ENCODE measurements at places on chromosomes 1 and 21.

DNA sequence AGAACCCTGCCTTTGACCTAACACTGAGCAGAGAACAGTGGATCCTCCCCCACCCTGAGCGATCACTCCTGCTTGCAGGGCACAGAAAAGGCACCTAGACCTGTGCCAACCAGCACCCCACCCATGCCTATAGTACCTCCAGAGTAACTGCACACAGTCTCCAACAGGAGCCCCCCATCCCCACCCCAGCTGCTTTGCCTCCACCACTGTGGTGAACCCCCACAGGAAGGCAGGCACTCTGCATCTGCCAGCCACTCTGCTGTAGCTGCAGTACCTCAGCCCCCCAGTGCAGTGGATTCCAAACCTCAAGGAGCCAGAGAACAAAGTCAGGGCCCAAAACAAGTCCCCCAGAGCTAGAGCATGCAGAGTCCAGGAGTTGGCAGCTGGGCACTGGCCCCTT is 10.7 kb downstream of the SPATC1L start:
- no peak for DNase-seq

GRCh38 chr1:184971522-184972265 is 2.6 kb downstream of the NIBAN1 start:
- DNase-seq: no peak

GRCh38 chr1:228861832-228862180 is 126.5 kb downstream of the RHOU start:
- no peak for DNase-seq

DNA sequence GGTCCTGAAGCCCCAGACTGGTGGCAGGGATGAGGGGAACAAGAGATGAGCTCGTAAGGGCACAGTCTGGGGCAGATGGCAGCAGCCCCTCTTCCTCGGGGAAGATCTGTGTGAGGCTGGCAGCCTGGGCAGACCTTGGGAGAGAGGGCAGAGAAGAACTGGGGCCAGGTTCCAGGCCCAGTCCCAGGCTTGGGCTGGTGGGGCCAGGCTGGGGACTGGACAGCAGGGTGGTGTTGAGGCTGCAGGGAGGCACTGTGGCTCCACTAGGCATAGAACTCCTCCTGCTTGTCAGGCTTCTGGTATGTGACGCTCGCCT is 35.7 kb downstream of the SDC3 start:
- peak; percentile 42 for DNase-seq

DNA sequence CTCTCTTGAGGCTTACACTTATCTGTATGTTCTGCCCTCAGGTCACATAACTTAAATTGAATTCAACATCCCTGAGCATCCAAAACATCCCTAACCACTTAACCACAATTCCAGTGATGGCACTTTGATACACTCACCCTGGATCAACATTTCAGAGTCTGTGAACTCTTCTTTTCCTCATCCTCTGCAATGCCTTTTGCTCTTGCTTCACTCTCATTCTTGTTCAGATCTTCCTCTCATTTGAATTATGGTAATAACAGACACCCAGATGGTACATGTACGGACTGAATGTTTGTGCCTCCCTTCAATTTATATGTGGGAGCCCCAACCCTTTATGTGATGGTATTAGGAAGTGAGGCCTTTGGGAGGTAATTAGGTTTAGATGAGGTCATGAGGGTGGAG is 33.4 kb downstream of the PTGER3 start:
- DNase-seq: no peak

DNA sequence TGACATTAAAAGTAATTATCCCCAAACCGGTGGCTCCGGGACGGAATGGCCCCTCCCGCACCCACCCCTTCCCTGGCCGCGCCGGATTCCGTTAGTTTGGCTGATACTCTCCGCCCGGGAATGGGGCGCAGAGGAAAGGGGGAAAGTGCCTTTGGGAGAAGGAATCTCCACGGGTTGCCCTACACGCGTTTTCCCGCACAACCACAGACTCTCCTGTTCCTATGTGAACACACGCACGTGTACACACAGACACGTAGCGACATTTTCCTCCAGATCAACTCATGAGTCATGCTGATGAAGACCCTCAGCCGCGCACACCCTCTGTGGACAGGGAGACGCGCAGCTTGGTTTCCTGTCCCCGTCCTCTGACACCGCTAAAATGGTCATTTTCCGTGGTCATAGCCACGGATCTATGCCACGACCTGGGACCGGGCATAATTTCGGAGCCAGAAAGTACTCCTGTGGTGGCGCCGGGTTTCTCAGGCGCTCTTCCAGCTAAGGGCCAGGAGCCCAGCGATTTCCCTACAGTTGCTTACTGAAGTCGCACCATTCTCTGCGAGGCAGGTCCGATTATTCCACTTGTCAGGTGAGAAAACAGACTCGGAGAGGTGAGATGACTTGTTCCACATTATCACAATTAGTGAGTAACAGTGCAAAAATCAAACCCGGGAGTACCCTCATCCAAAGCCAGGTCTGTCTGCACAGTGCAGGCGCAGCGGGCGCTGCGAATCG is 4.0 kb upstream of the DMRTA2 start:
- no peak for DNase-seq

GRCh38 chr1:93522721-93523120 is 74.8 kb downstream of the FNBP1L start:
- DNase-seq: no peak

GRCh38 chr21:39387461-39388037 is 38.7 kb upstream of the HMGN1 start:
- peak; percentile 80 for DNase-seq

DNA sequence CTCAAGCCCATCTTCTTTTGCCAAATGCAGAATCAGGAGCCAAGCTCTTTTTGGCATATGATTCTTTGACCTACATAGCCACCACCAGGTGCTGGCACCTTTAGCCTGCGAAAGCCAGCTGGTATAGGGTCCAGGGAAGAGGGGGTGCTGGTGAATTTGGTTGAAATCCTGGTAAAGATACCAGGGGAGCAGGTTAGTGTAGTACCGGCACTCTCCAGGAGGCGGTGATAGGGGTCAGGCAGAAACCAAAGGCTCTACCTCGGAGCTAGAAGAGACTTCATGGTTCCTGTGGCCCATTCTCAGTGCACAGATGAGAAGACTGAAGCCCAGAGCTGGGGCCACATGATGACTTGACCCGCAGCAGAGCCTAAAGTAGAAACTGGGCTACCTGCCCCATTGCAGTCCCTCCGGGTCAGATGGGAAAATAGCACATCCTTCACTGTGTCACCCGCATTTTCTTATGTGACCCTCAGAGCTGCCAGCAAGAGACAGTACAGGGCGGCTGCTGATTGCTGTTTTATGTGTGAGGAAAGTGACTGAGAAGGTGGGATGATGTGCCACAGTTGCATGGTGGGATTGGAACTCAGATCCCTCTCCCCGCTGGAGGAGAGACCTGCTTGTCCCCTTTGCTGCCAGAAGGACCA is 36.0 kb upstream of the IL19 start:
- DNase-seq: no peak

DNA sequence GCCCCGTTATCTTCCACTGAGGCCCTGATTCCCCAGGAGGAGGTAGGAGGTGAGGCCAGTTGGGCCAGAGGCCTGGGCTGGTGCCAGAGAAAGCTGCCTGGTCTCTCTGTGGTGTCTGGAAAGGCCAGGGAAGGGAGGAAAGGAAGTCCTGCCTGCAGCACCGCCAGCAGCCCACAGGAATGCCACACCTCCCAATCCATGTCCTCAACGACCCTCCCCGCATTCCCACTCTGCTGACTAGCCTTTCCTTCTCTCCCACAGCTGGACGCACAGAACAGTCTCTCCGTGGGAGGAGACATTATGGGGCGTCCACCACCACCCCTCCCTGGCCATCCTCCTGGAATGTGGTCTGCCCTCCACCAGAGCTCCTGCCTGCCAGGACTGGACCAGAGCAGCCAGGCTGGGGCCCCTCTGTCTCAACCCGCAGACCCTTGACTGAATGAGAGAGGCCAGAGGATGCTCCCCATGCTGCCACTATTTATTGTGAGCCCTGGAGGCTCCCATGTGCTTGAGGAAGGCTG is 18.0 kb downstream of the CSF1 start:
- DNase-seq: no peak

DNA sequence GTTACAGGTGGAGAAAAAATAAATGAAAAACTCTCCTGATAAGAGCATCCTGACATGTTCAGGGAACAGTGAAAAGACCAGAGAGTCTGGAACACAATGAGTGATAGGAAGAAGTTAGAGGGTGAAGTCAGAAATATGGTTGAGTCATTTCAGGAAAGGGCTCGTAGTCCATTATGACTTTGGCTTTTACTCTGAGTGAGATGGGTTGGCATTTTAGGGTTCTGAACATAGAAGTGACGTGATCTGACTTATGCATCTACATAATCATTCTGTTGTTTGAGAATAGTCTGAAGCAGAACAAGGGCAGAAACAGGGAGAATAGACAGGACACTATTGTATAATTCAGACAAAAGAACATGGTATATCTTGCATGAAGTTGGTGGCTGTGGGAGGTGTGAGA is 5.8 kb downstream of the HMCN1 start:
- DNase-seq: no peak

- DNase-seq: no peak
Observed at GRCh38 chr1:25774921-25775771, 24.8 kb upstream of the SELENON start.

DNA sequence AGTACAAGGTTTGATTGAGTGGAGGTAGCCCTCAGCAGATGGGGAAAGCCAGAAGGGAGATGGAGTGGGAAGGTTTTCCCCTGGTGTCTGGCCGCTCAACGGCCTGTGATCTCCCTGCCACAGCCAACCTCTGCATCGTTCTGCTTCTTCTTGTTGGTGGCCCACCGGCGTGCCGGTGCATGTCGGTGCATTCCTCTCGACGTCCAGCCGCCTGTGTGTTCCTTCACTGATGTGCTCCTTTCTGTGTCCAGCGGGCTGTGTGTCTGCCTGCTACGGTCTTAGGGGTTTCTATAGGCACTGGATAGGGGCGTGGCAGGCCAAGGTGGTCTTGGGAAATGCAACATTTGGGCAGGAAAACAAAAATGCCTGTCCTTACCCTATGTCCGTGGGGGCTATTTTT is 101.0 kb downstream of the XPR1 start:
- DNase-seq: no peak

GRCh38 chr21:42080788-42081083 is 9.6 kb downstream of the UMODL1 start:
- DNase-seq: no peak

DNA sequence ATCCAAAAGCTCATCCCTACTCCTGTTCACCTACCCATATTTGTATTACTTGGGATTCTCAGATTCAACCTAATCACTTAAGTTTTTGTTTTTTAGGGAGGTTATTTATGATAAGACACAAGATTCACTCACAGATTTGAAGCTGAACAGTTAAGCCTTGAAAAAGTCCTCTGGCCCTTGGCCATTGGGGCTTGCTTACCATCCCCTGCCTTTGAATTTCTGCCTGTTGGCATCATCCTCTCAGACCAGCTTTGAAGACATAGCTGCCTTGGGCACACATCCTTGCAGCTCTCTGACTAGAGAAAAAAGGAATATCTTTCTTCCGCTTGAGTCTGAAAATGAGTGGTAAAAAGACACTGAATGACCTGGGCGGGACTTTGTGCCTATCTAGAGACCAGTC is 41.8 kb upstream of the RALGPS2 start:
- DNase-seq: no peak

DNA sequence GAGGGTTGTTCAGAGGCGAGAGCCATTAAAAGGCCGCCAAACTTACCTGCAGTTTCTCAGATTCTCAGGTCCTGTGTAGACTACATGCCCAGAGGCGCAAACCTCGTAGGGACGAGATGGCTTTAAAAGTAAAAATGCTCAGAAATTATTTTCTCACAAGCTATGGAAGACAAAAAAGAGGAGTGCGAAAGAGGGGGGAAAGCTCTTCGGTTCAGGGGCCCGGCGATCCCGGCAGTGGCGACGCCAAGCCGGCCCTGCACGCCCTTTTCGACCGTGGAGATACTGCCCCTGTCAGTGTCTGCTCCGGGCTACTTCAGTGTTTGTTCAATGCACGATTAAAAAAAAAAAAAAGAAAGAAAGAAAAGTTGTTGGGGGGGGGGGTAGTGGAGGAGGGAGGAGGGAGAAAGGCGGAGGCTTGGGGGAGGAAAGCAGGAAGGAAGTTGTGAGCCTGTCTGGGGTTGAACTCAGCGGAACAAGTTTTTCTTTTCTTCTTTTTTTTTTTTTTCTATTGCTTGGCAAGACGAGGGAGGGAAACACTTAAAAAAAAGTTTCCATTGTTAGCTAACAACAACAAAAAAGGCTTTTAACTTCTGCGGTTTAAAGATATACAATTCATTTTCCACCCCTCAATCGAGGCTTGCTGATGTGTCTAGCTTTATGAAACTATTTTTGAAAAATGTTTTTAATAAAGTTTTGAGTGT is at the start of gene ITPKB:
Gene ITPKB, minus strand, starts transcription at position 288 of the 701 bp plus-strand sequence. CDS start 1,824 bp downstream, outside the sequence.
- DNase-seq: no peak

GRCh38 chr21:25421321-25422028 is 185.8 kb downstream of the MRPL39 start:
- DNase-seq: no peak

DNA sequence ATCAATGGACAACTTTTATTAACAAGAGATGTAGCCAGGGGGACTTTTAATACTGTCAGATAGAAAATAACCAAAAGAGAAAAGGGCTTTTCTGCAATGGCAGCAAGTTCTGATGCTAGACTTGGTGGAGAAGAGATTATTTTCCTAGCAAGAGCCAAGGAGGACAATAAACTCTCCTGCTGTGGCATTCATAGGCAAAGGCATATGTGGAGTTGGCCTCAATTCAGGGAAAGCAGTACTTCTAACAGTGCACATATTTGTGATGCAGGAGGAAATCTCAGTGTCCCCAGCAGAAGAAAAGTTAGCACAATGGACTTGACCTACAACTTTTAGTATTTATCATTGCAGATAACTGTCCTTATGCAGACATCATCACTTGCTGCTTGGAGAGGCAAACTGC is 75.1 kb upstream of the GRIK1 start:
- DNase-seq: peak; percentile 12

GRCh38 chr1:194289569-194290266 is 1103.3 kb upstream of the B3GALT2 start:
- no peak for DNase-seq

- no peak for DNase-seq
Observed at GRCh38 chr1:229087339-229087738, 183.6 kb upstream of the RAB4A start.

GRCh38 chr1:25945761-25946160 is 39.5 kb upstream of the STMN1 start:
- DNase-seq: no peak

DNA sequence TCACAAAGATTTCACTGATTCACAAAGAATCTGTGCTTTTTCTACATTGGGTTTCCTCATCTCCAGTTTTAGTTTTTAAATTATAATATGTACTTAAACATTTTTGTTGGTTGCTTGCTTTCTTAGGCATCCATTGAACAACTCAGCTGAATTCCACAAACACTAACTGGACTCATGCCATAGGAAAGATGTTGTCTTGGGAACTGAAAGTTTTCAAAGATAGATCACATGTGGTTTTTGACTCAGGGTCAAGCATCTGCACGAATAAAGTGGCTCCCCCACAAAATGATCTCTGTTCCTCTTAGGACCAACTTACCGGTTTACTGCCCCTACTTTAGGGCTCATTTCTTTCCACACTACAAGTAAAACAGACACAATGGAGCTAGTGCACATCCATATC is 3.1 kb upstream of the KRTAP21-1 start:
- no peak for DNase-seq
